Inflammatory macrophage treated with lipopolysaccharide for 1 hour (primary cell): ENCODE measurements at places on chromosomes 12 and 14.
A peak's percentile ranks its signal among the peaks of the same experiment; 100 is the strongest.

GRCh38 chr14:94728950-94729349, 41.0 kb downstream of the GSC start:
- DNase-seq, result no peak

DNA sequence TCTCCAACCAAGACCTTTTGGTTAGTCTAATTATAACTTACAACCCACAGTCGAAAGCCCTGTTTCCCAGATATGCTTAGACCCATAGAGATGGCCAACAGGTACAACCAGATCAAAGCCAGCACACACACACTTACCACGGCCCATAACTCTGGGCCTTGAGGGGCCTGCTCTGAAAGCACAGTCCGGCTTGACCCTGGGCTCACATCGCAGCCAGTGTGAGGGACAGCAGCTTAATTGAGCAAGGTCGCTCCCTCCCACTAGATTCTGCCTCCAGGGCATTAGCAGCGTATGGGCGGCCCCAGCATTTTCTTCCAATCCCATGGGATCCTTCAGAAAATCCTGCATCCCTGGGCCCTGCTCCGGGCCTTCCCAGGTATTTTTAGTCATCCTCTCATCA, 157.4 kb upstream of the FKBP4 start:
- DNase-seq, result no peak

GRCh38 chr14:96803958-96804357, 6.8 kb downstream of the VRK1 start:
- DNase-seq, result no peak

GRCh38 chr12:113151655-113152054, 2.1 kb downstream of the CFAP73 start:
- DNase-seq, result no peak

DNA sequence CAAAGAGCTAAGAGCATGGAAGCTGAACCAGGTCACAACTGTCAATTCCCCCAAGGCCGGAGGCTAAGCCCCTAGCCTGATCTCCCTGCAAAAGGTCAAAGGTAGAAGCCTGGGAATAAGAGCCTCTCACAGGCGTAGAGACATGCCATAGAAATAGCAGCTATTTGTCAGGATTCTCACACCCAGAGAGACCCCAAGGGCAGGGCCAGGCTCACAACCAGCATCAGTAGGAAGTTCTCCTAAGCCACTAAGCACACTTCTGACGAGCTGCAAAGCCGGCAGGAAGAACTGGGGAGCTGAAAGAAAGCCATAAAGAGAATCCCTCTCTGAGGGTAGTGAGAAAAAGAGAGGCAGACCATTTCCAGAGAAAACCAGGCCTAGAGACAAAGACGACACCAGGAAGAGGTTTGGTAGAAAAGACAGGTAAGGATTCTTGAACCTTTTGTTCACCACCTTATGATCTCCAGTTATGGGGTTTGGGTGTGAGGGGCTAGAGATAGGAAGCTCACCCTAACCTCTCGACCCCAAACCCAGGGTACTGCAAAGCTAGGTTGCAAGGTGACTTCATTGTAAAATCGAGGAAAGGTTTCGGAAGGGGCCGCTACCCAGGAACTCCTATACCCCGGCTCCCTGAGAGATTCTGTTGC, 1.0 kb downstream of the SMARCC2 start:
- DNase-seq, result no peak

- no peak for DNase-seq
These were observed 137.5 kb upstream of the RFLNA start for GRCh38 chr12:124157406-124157805.

- DNase-seq, result no peak
These were observed 65.7 kb downstream of the TBX5 start for GRCh38 chr12:114340231-114340630.

- DNase-seq, result peak; percentile 44
These were observed 11.7 kb upstream of the RAD51AP1 start for GRCh38 chr12:4526923-4527546.
